ENCODE measurements at places on chromosomes 11 and 22. TPM values are rescaled to one million over a fixed set of nuclear protein-coding genes. Genes with fewer than 3 reads are reported as not detected.

DNA sequence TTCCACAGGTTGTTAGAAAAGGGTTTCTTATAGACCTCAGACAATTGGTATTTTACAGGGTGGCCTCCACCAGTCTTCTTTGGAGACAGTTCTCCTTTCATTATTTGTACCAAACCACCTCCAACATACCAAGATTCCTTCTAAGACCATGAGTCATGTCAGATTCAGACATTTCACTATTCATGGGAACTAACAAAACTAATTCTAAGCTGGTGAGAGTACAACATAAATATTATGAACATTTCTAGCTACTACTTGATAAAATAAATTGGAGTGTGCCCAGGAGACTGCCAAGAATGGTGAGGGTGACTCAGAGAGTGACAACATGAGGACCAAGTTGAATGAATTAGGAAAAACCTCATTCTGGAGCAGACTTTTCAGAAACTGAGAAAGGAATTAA is 494.6 kb upstream of the LRRC4C start:
- no peaks in the 10 kb centered on the region for H3K27me3 ChIP-seq
- H3K4me1 ChIP-seq: no peaks in the 10 kb centered on the region
- no peak for DNase-seq
- no peaks in the 10 kb centered on the region for H3K36me3 ChIP-seq
- H3K4me3 ChIP-seq: no peak overlapping the region
- H3K27ac ChIP-seq: no peak overlapping the region

DNA sequence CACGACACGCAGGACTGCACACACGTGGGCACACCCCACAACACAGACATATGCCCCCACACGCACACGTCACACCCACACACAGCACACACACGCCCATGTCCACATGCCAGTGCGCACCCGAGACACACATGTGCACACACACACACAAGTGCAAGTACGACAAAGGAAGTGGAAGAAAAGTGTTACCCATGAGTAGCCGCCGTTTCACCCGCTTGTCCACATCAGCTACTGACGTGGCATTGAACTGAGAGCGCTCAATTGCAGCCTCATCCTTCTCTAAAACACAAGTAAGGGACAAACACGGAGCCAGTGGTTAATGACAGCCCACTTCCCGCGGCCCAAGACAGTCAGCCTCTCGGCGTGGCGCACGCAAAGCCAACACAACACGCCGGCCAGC is 68.4 kb upstream of the TTLL12 start:
- no peak for DNase-seq
- H3K27ac ChIP-seq: no peak overlapping the region
- no peaks in the 10 kb centered on the region for H3K27me3 ChIP-seq

- peaks cover 2% of the 10 kb centered on the region for H3K4me1 ChIP-seq
- no peak for DNase-seq
- no peak overlapping the region for H3K27ac ChIP-seq
- no peaks in the 10 kb centered on the region for H3K27me3 ChIP-seq
- no peaks in the 10 kb centered on the region for H3K36me3 ChIP-seq
These were observed 41.5 kb downstream of the OR4D9 start for GRCh38 chr11:59552844-59553243.

The CHRNA10 gene
- 1.8 TPM for total RNA-seq

The SSTR3 gene
- not detected for total RNA-seq
